ENCODE measurements at places on chromosomes 7 and 10.
A peak's percentile ranks its signal among the peaks of the same experiment; 100 is the strongest.

DNA sequence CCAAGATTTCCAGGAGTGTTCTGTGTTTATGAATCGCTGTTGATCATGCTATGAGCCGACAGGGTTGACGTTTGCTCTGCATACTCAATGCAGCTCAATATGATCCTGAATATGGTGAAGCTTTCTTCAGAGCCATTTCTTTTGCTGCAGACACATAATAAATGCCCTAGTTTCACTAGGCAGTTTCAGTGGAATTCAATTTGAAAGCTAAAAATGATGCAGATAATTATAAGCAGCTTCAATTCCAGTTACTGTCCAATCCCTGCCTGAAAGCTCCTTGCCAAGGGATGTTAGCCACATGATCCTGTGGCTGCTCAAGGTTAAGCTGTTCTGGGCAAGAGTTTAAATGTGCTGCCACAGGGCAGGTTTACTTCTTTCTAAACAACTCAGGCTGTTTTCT lies 805.6 kb downstream of the NRG3 start:
- no peak for DNase-seq

DNA sequence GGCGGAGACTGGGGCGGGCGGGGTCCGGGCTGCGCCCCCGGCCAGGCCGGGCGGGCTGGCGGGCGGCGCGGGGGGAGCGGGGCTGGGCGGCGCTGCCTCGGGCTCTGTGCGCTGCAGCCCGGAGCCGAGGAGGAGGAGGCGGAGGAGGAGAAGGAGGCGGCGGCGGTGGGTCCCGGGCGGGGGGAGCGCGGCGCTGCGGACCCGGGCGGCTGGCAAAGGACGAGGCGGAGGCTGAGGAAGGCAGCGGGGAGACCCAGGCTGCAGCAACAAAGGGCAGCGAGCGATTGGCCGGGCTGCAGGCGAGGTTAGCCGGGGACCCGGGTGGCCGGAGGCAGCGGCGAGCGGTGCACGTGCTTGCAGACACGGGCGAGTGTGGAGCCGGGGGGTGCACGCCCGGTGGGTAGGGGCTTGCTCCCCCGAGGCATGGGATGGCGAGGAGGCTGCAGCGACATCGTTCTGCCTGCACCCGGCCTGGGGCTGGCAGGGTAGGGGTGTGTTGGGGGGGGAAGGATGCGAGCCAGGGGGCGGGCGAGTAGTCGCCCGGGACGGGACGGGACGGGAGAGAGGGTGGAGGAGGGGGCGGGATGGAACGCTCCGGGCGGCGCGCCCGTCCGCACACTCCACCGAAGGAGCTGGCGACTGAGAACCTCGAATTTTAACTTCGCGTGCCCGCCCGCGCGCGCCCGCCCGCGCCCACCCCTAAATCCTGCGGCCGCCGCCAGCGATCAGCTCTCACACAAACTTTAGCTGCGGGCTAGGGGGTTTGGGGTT lies 844 bp upstream of the KAT6B start:
- no peak for DNase-seq

- no peak for DNase-seq
Measured at GRCh38 chr7:158302274-158303070, 285.2 kb downstream of the PTPRN2 start.

DNA sequence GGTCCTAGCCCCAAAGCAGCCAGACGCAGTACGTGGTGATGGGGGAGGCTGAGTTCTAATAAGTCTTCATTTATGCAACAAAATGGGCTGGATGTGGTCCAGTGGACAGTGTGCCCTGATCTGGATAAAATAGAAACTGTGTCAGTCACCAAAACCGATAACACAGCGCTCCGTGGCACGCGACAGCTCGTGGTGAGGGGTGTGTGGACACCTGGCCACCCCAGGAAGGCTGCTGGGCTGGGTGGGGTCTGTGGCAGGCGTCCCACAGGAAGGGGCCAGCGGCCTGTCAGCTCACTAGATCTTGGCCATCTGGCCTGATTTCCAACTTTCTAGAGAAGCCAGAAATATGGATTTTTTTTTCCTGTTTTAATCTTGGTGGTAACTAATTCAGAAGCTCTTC lies 17.0 kb downstream of the FAM20C start:
- DNase-seq, result no peak

DNA sequence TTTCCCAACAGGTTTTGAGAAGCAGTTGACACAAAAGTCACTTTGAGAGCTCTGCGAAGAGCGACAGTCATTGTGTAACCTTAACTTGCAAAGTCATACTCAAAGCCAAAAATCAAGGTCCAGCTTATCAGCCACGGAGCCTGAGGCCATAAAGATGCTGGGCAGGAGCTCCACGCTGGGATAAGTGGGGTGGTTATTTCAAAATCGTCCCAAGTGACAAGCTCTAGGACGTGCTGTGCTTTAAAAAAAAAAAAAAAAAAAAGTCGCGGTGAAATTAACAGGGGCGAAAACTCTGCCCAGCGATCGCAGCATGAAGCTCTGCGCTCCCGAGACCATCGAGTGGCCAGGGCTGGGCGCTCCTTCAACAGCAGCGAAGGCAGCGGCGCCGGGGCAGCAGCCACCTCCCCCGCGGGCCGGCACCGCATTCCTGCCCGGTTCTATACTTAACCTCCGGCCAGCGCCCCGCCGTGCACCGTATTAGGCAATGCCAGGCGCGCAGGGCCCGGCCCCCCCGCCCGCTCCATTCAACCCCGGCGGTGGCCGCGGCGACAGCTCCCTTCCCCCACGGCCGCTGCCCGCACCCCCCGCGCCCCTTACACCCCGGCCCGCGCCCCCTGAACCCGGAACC lies 657 bp downstream of the HACD1 start:
- DNase-seq, result peak; percentile 50

GRCh38 chr10:92231196-92231595 lies 59.7 kb downstream of the CPEB3 start:
- DNase-seq, result no peak

DNA sequence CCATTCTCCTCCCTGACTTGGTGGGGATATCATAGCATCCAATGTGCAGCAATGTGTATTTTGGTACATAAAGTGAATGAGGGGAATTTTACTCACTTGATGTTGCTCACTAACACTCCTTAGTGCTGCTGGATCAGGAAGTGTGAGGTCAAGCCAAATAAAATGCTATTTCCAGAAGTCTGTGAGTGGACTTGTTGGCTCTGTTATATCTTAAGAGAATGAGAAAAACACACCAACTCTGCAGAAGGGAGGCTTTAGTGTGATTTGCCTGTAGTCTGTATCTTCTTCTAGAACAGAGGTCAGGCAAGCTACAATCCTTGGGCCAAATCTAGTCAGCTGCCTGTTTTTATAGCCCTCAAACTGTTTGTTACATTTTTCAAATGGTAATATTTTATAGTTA lies 154.3 kb downstream of the POLR1F start:
- no peak for DNase-seq

- DNase-seq, result no peak
Measured at GRCh38 chr7:29265208-29265923, 70.8 kb downstream of the CHN2 start.

DNA sequence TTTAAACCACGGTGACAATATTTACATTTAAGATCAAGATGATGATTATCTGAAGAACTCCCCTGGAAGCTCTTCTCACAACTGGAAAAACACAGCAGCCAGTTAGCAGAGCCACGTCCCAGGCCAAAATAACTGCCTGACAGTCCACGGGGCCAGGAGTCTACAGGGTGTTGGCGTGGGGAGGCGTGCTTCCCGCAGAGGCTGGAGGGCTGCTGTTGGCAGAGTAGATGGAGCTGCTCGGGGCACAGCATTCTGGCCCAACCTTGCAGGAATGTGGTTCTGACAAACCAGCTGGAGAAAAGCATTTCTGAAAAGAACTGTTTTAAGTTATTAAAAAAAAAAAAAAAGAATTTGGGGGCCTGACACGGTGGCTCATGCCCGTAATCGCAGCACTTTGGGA lies 177.9 kb downstream of the EBF3 start:
- no peak for DNase-seq

DNA sequence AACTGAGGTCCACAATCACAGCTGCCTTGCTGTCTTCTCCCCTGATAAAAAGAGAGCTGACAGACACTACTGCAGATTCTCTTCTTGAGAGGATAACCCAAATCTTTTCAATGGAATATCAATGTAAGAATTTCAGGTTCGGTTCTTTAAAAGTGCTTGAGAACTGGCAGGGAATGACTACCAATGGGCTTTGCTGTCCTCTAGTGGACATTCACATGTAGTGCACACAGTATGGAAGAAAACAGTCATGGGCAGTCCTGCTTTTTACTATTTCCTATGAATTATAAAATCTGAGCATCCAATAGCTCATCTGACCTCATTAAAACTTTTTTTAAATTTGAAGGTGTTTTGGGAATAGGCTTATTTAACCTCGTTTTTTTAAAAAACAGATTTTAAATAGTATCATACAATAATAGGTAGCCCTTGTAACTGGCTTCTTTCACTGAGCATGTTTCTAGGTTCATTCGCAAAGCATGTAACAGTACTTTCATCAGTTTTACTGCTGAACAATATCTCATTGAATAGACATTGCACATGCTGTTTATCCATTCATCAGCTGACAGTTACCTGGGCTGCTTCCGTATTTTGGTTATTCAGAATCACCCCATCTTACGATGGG lies 18.3 kb downstream of the FZD9 start:
- DNase-seq, result no peak

- DNase-seq, result no peak
Measured at GRCh38 chr7:138354066-138354465, 106.0 kb upstream of the TRIM24 start.

DNA sequence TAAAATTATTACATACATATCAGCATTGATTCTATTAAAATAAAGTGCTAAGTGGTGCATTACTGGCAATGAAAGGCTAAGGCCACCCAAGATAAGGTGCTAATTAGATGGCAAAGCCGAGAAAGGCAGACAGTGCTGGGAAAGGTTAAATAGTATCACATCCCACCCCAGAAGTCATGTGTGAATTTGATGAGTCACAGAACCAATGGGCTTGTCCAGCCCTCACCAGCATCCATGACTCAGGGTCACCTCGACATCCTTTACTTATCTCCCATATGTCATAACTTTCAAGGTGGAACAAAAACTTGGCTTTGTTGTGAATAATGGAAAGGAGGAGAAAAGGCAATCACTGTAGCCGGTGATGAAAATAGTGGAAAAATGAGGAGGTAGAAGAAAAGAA lies 459.1 kb downstream of the PLXNA4 start:
- DNase-seq, result no peak

GRCh38 chr7:135759532-135759931 lies 10.9 kb upstream of the FAM180A start:
- DNase-seq, result no peak

GRCh38 chr10:48287417-48288391 lies 13.2 kb upstream of the FRMPD2 start:
- no peak for DNase-seq

DNA sequence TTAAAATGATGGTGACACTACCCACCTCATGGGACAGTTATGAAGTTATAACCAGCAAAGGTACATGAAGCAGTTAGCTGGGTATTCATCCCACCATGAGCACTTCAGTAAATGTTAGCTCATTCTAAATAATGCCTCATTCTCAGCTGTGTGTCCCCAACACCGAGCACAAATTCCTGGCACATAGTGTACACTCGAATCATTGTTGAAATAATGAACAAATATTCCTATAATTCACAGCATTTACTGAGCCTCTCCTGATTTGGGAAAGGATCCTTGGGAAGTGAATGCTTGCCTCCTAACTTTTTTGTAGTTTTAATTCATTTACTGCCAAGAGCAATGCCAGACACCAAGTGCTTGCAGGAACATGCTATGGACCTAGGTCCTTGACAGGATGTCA lies 235.2 kb downstream of the DGKI start:
- no peak for DNase-seq

Data from stimulated activated naive CD8-positive, alpha-beta T cell treated with anti-CD3 and anti-CD28 coated beads, Interleukin-15, Interleukin-2, amounts not matched to agents 100 U/mL and 50 U/mL, for 24 hours (primary cell).